Activated T-cell treated with anti-CD3 and anti-CD28 coated beads, Interleukin-2, amount 50 U/mL, for 72 hours (primary cell): ENCODE measurements at places on chromosomes 6 and 20.

DNA sequence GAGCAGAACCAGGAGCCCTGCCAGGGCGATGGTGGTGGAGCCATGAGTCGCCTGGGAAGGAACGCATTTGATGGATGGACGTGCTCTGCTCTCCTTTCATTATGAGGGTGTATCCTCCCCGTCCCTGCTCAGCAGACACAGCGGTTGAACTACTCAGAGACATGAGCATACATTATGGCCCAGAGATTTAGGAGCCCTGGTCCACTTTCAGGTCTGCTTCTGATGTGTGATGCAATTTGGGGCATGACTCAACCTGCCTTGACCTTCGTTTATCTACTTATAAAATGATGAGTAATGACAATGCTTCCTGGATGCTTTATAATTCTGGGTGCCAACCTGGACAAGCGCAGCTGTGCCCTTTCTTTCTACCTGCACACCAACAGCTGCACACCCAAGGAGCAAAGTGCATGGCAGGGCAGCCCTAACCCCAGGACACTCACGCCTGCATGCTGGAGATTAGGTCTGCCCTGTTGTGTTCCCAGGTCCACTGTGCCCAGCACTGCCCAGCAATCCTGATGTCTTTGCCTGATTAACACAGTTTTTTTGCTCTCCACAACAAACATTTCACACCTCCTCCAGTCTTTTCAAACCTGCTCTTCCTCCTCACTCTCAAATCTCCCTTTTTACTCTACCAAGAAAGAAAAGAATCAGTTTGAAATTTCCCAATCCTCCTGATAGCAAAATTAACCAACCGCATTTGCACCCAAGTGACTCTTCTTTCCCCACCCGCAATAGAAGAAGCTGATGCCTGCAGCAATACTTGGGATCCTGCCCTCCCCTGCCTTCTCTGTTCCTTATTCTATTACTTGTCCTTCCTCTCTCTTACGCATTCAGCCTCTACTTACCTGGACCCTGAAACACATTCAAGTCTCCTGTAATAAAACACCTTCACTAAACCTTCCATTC, 81.2 kb downstream of the EZR start:
- no peak for DNase-seq

DNA sequence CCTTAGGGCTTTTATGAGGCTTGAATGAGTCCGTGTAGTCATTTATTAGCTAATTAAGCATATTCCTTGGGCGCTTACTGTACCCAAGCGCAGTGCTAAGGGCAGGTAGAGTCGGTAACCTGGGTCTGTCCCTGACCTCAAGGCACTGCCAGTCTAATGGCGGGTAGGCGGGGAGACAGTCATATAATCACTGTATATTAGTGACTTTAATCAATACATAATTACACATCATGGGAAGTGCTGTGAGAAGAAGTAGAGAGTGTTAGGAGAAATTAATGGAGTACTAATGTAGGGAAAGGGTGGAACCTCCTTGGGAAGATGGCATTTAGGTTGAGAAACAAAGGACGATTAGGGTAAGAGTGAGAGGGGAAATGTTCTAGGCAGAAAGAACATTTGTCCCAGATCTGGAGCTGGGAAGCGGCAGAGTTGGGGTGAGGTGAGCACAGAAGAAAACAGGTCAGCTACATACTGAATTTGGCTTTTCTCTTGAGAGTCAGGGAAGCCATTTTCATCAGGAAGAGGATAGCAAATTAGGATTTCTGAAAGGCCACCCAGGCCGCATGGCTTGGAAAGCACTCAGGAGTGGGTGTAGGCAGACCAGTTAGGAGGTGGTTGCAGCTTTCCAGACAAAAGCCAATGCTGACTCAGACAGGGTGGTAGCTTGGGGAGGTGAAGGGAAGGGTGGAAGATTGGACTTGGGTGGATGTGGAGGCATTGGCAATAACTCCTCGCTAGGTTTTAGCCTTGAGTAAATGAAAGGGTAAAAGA, 954 bp upstream of the BLCAP start:
- no peak for DNase-seq

DNA sequence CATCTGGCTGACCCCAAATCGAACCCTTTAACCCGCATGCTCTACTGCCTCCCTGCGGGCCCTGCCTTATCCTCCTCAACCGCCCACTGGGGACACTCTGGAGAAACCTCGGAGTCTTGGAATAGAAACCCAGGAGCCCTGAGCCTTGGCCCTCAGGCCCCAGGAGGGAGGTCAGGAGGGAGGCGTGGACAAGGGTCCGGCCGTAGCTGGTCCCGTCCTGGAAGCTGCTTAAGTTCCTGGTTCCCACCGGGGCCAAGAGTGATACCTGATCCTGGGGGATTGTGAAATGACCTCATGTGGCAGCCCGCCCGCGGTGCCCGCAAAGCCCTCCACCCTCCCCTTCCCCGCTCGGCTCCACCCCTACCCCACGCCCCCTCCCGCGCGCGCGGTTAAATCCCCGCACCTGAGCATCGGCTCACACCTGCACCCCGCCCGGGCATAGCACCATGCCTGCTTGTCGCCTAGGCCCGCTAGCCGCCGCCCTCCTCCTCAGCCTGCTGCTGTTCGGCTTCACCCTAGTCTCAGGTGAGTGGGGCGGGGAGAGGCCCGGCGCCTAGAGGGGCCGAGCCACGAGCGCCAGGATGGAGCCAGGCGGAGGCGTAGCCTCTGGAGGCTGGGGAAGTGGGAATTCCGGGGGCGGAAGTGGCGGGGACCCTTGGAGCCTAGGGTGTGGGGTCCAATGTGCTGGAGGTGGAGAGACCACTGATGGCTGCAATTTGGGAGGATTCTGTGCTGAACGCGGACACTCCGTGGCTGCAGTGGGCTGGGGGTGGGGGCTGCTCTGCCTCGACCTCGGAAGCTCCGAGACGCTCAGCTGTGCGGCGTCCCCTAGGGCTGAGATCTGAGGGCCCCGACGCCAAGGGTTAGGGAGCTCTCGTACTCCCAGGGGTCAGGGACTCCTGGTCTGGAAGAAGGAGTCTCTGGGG, at the start of gene WFDC2:
Gene WFDC2, plus strand, starts transcription at position 418 of the 926 bp plus-strand sequence. Its CDS starts 29 bp downstream, at position 447.
- DNase-seq, result peak; percentile 8

DNA sequence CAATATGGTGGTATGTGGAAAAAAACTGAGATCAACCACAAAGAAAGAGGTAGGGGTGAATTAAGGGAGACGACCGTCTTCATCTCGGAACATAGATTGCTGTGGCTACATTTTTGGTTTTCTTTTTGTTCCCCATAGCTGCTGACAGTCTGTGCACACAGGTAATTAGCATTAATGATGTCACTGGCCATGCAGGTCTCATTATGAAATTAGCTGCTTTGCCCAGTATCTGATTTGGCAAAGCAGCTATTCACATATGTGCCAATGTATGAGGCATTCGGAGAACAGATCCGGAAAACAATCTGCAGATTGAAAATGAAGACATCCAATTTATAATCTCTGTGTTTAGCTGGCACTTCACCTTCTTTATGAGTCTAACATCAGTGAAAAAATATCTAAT, 13.1 kb downstream of the NOX3 start:
- no peak for DNase-seq

GRCh38 chr6:17297271-17298080, 16.3 kb downstream of the RBM24 start:
- DNase-seq, result no peak
